ENCODE measurements at places on chromosomes 7 and 10. TPM values are rescaled to one million over a fixed set of nuclear protein-coding genes. Genes with fewer than 3 reads are reported as not detected.
A peak's percentile ranks its signal among the peaks of the same experiment; 100 is the strongest.

GRCh38 chr10:99582255-99582770 is 37.9 kb downstream of the SLC25A28 start:
- no peak overlapping the region for H3K4me3 ChIP-seq
- H3K4me1 ChIP-seq: no peaks in the 10 kb centered on the region
- no peaks in the 10 kb centered on the region for H3K27me3 ChIP-seq
- no peak for DNase-seq
- no peaks in the 10 kb centered on the region for H3K36me3 ChIP-seq

DNA sequence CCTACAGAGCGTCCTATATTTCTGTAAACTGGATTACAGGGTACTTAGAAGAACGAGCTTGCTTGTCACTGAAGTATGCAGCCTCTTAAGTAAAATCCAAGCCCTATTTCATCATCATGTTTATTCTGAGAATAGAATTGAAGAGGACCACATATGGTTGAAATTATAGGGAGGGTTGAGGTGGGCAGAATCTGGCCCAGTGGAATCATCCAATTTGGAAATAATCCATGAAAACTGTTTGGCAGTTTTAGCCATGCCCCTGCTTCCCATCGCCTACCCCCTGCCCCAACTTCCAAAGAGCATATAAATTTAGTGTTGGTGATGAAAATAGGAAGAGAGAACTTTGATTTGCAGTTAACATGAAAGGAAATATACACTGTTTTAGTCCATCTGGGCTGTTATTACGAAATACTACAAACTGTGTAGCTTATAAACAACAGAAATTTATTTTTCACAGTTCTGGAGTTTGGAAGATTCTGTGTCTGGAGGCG is 150.4 kb downstream of the PRKG1 start:
- H3K4me3 ChIP-seq: peak overlapping the region; percentile 5
- no peak overlapping the region for H3K27ac ChIP-seq
- H3K27me3 ChIP-seq: no peaks in the 10 kb centered on the region
- H3K36me3 ChIP-seq: no peaks in the 10 kb centered on the region
- H3K4me1 ChIP-seq: peaks cover 41% of the 10 kb centered on the region
- DNase-seq: no peak

DNA sequence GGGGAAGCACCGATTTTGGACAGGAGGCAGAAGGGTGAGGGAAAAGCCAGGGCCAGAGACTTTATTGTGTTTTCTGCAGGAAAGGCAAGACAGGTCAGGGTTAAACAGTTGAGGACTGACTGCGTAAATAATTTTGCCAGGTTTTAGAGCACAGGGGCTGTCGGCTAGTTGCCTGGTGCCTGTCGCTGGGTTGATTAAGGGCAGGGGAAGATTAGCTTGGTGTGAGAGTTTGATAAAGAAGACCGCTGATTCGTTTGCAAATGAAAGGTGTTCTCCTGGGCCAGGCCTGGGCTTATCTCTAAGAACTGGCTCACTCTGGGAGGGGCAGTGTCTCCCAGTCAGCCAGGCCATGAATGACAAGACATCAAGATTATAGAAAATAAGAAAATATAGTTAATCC is 75.6 kb downstream of the SLC37A3 start:
- DNase-seq: no peak
- no peaks in the 10 kb centered on the region for H3K4me1 ChIP-seq
- H3K27ac ChIP-seq: no peak overlapping the region
- no peaks in the 10 kb centered on the region for H3K36me3 ChIP-seq

DNA sequence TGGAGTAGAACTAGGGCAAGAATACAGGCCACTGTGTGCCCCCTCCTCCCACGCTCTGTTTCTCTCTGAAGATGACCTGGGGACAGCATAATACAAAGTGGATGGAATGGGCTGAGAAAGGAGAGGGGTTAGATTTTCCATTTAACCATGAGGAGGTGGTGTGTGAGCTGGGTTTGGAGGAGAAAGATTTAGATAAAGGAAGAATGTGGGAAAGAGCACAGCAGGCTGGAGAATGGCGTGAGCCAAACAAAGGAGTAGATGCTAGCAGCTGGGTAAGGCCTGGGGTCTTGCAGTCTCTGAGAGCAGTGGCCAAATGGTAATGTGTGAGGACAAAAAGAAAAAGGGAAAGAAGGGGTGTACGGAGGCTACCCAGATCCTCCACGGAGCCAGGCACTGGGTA is 8.6 kb downstream of the PNLIPRP2 start:
- no peaks in the 10 kb centered on the region for H3K4me1 ChIP-seq
- no peak overlapping the region for H3K27ac ChIP-seq
- H3K4me3 ChIP-seq: no peak overlapping the region
- DNase-seq: no peak
- H3K36me3 ChIP-seq: no peaks in the 10 kb centered on the region

DNA sequence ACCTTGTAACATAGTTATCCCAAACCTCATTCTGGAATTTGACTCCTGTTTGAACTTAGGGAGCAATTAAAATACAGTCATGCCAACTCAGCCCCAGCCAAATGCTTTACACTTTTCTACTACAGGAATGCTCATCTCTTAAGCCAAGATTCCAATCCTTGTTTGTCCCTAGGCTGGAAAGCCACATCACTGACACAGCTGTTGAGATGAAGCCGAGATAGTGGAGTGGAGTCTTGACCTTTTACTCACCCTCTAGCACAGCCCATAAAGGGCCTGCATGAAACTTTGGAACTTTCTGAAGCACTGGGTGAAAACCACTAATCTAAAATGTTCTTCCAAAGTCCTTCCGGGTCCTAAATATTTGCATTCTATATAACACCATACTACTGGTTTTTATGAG is 247.3 kb downstream of the ETV1 start:
- H3K27me3 ChIP-seq: no peaks in the 10 kb centered on the region
- no peaks in the 10 kb centered on the region for H3K36me3 ChIP-seq
- H3K4me3 ChIP-seq: no peak overlapping the region
- no peak overlapping the region for H3K27ac ChIP-seq
- DNase-seq: no peak
- H3K4me1 ChIP-seq: peaks cover 16% of the 10 kb centered on the region

GRCh38 chr10:108791794-108792474 is 1131.4 kb downstream of the XPNPEP1 start:
- no peak for DNase-seq
- H3K4me1 ChIP-seq: no peaks in the 10 kb centered on the region
- no peaks in the 10 kb centered on the region for H3K27me3 ChIP-seq
- H3K27ac ChIP-seq: no peak overlapping the region
- no peaks in the 10 kb centered on the region for H3K36me3 ChIP-seq
- no peak overlapping the region for H3K4me3 ChIP-seq

- peaks cover 2% of the 10 kb centered on the region for H3K36me3 ChIP-seq
- DNase-seq: no peak
- no peaks in the 10 kb centered on the region for H3K4me1 ChIP-seq
- H3K27ac ChIP-seq: no peak overlapping the region
- H3K27me3 ChIP-seq: no peaks in the 10 kb centered on the region
These were observed 30.1 kb downstream of the BPGM start for GRCh38 chr7:134676743-134677142.

Gene GPC2
- 0.30 TPM for polyA plus RNA-seq
